ENCODE measurements at places on chromosomes 5 and 9.

GRCh38 chr5:168793841-168794837, 215.0 kb upstream of the PANK3 start:
- DNase-seq: peak; percentile 27

GRCh38 chr5:33361781-33362180, 79.0 kb upstream of the TARS1 start:
- DNase-seq: no peak

DNA sequence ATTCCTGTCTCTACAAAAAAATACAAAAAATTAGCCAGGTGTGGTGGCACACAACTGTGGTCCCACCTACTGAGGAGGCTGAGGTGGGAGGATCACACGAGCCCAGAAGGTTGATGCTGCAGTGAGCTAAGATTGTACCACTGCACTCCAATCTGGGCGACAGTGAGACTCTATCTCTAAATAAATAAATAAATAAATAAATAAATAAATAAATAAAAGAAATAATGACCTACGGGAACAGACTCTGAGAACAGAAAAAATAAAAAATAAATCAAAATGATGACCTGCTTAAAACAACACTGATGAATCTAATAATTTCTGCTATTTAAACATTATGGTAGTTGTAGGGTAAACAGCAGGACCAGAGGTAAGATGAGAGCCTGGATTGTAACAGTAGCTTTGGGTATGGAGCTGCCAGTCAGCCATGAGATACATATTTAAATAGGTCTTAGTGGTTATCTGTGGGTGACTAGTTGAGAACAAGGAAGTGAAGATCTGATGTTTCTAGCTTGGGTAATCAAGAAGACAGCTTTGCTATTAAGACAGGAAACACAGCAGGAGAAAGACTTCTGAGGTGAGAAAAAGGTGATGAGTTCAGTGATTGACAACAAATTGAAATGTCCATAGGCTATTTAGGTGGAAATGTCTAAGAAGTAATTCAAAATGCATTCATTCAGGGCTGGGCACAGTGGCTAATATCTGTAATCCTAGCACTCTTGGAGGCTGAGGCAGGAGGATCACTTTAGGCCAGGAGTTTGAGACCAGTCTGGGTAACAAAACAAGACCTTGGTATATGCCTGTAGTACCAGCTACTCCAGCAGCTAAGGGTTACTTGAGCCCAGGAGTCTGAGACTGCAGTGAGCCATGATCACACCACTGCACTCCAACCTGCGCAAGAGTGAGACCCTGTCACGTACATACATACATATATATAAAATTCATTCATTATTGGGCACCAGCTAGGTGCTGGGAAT, 11.0 kb downstream of the RNF145 start:
- no peak for DNase-seq

DNA sequence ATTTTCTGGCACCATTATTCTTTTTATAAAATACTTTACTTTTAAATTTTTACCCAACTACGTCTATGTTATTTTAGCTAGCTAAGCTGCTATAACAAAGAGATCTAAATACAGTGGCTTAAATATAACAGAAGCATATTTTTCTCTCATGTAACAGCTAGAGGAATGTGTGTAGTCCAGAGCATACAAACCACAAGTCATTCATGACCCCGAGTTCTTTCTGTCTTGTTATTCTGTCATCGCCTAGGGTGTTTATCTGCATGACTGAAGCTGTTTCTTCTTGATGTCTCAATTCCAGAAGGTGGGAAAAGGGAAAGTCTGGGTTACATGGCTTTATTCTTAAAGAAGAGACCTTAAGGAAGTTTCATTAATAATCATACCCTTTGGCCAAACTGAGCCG, 136.9 kb upstream of the RFX3 start:
- no peak for DNase-seq

DNA sequence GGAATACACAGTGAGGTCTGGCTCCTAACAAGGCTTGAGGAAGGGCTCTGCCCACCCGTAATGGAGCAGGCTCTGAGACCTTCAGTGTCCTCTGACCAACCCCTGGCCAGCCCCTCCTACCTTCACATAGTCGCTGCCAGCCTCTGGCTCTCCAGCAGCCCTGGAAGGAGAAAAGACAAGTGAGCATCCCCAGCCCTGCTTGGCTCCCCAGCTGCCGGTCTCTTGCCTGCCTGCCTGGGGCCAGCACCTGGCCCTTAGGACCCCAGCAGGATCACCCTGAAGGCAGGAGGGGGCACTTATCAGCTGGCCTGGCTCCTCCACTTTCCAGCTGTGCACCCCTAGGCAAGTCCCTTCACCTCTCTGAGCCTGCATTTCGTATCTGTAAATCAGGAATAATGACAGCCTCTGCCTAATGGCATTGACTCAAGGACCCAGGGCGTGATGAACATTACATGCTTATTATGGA, 16.9 kb downstream of the SH2D3C start:
- no peak for DNase-seq

DNA sequence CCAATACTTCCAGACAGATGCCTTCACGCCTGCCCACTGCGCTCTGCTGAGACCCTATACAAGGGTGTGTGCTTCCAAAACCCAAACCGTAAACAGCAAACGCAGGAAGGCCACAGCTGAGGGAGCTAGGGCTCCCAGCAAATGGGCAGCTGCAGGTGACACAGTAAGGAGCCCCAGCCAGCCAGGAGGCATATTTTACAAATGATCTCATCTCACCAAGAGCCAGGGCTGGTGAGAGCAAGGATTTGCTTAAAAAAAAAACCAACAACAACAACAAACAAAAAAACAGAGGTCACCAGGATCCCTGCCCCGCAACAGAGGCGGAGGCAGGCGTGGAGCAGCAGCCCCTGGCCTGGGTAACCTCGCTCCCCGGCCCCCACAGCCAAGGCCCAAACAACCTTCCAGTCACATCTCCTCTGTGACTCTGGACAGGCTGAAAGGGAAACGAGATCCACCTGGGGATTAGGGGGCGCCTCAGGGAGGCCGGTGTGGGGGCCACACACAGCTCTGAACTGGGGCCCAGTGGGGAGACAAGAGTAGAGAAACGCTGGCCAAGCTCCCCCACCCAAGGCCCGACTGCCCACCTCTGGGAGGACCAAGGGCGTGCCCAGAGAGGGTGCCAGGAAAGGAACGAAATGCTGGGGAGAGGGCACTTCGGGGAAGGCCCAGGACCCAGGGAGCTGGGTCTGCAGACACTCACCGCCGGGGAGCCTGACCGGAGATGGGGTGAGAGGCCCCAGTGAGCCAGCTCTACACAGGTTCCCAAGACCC, 3.3 kb downstream of the NACC2 start:
- no peak for DNase-seq

- DNase-seq: no peak
Measured at GRCh38 chr5:43840424-43841125, 237.6 kb downstream of the NNT start.

DNA sequence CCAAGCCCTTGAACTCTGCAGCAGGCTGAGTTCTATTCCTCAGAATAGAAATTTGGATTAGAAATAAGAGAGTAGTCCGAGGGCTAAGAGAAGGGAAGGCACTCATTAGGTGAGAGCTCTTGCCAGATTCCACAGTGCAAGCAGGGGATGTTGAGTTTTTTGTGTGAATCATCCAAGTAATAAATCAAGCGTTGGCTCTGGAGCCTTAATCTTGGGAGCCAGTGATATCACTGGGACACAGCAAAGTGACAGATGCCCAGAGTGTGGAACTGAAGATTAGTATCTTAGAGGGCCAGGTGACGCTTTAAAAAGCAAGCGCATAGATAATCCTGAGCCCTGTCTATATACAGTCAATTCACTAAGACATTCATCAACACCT, 60.3 kb downstream of the FOXD1 start:
- DNase-seq: no peak

Data from MCF 10A (cell line).